ENCODE measurements at places on chromosomes 16 and 17. TPM values are rescaled to one million over a fixed set of nuclear protein-coding genes. Genes with fewer than 3 reads are reported as not detected.
A peak's percentile ranks its signal among the peaks of the same experiment; 100 is the strongest.

- DNase-seq, result no peak
These were observed 6.0 kb upstream of the GFAP start for GRCh38 chr17:44921122-44921882.

- DNase-seq, result no peak
These were observed 14.7 kb downstream of the NXN start for GRCh38 chr17:964876-965275.

- DNase-seq, result no peak
These were observed 642.7 kb downstream of the HS3ST4 start for GRCh38 chr16:26334218-26335111.

- DNase-seq, result no peak
These were observed 371.5 kb downstream of the SEC14L1 start for GRCh38 chr17:77512062-77512946.

GRCh38 chr16:19196871-19197270 is 28.8 kb downstream of the SYT17 start:
- no peak for DNase-seq

DNA sequence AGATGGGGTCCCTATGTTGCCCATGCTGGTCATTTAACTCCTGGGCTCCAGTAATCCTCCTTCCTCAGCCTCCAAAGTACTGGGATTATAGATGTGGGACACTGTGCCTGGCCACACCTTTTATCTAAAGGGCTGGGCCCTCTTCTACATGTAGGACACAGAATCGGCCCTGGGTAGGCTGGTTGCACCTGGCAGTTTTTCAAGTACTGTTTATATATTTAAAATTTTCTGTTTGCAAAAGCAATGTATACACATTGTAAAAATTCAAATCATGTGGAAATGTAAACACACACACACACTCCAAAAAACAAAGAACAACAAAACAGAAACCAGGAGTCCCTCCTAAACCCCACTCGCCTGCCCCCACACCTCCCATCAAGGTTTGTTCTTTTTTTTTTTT is 28.1 kb upstream of the SIAH1 start:
- no peak for DNase-seq

GRCh38 chr17:52159246-52160135 is 977 bp upstream of the CA10 start:
- DNase-seq, result no peak

GRCh38 chr16:76732894-76733293 is 455.7 kb downstream of the CNTNAP4 start:
- no peak for DNase-seq

GRCh38 chr17:38748149-38748891 is at the start of gene PCGF2:
PCGF2 (minus strand) TSS chr17:38748336; CDS start chr17:38740402, 7,934 bp downstream.
- peak; percentile 66 for DNase-seq

DNA sequence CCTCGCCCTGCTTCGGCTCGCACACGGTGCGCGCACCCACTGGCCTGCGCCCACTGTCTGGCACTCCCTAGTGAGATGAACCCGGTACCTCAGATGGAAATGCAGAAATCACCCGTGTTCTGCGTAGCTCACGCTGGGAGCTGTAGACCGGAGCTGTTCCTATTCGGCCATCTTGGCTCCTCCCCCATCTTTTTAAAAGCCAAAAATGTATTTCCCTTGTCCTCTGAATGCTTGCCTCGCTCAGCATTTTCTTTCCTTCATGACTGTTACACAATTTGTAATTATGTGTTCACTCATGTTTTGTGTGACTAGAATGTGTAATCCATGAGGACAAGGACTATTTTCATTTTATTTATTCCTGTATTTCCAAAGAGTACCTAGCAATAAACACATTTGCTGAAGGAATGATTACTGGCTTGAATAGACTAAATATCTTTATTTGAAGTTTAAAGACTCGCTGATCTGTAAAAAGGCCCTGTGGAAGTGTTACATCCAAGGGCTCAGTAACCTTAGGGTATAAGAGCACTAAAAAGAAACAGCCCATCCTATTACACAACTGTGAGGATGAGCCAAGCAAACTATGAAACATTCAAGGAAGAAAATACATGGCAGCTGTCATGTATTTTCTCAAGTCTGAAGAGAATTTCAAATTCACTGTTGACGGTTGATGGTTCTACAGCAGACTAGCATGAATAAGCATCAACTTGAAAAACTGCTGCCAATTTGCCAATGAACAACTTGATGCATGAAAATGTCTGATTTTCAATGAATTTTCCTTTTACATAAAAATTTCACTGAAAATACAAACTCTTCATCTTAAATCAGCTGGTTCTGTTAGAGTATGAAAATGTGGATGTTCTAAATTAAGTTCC is 192.6 kb downstream of the MYO1D start:
- no peak for DNase-seq

DNA sequence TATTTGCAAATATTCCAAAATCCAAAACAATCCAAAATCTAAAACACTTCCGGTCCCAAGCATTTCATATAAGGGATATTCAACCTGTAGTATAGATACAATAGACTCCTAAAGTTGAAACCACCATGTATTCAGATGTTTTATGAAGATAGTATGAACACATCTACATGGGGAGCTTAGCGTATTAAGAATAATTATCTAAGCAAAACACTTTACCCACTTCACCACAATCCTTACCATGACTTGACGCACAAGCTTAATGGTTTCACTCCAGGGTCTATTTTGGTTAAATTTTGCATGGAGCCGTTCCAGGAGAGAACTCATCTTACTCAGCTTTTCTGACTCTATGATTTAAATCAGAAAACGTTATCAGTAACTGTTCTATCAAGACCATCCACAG is 3.5 kb downstream of the MED1 start:
- DNase-seq, result no peak

DNA sequence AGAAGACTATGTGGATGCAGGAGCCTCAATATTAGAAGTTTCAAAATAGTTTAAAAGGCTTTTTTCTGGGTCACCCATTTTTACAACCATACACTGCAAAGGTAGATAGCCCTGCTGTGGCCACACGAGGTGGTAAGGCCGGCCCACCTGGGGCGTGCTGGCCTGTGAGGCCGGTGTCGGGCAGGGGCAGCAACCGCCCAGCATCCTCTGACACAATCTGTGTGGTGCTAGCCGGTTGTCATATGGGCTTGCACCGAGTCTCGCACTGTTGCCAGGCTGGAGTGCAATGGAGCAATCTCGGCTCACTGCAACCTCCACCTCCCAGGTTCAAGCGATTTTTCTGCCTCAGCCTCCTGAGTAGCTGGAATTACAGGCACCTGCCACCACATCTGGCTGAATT is 44.0 kb downstream of the CFAP20 start:
- DNase-seq, result no peak

GRCh38 chr17:64250233-64250835 is 12.7 kb downstream of the TEX2 start:
- DNase-seq, result no peak

DNA sequence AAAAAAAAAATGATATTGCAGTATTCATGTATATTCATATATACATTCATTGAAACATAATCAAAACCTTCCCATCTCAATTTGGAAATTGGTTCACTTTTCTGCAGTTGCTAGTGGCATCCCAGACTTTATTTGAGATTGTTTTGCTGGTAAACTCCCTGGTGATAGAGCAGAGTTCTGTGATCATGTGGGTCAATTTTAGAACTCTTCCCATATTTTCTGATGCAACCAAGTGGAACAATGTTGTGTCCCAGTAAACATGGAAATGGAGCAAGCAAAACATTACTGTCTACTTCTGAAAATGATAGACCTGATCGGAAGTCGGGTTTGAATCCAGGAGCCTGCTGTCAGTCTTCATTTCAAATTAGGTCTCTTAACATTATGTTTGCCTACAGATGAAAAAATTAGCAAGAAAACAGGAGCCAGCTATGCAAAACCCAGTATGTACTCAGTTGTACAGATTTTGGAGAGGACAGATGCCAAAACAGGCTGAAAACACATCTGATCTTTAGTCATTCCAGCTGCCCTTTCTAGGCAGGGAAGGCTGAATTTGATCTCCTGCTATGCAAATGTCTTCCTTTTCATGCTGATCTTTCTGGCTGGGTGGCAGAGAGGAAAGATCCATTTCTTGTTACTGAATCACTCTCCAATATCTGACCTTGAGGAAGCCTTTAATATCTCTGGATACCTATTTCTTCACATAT is 786.6 kb upstream of the SOX9 start:
- DNase-seq, result no peak

DNA sequence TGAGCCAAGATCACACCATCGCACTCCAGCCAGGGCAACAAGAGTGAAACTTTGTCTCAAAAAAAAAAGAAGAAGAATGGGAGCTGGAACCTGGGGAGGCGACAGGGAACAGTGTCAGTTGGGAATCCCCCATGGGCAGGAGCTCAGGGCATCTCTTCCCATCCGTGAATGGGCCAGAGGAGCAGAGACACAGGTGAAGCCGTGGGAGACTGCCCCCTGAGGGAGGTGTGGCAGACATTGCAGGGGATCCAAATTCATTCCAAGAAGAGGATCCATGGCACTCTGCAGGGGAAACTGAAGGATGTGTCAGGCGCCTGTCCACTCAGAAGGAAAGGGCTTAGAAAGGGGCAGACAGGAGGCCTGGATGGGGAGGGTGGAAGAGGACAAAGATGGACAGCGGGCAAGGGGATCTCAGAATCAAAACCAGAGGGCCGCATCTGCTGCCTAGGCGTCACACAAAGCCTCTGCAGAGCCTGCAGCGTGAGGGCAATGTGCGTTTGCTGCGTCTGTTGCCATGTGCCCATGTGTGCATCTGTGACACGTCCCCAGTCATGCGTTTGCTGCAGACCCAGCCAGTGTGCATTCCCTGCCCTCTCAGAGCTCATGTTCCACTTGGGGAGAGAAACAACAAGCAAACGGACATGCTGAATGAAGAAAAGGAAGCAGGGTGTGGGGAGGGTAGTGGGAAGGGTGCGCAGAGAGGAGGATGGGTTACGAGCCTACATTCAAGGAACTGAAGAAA is 30.6 kb upstream of the TNRC6C start:
- DNase-seq, result no peak

DNA sequence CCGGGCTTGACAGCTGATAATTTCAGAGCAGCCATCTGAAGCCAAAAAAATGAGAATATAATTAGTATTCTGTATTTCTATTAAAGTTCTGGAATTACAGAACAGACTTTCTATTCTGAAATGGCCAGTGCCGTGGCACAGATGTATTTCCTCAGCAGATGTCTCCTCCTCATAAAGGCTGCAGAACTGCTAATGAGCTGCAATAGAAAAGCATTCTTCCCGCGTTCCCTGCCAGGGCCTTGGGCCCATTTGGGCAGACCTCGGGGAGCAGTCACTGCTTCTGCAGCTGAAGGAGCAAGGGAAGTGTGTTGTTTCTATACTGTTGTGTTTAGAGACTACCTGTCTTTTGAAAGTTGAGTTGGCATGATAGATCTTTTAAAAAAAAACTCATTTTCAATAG is 152.6 kb upstream of the CACNG5 start:
- no peak for DNase-seq

DNA sequence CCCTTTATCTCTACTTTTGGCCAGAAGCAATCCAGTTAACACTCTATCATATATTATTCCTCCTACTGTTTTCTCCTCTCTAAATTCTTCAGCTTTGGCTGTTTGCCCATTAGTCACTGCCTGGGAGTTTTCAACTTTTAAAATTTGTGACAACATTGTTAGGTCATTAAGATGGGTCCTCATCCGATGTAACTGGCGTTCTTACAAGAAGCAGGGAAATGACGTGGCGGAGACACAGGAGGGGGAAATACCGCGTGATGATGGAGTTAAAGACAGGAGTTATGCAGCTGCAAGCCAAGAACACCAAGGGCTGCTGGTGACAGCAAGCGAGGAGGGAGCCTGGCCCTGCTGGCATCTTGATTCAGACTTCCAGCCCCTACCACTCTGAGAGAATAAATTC is 34.8 kb upstream of the CPHXL start:
- DNase-seq, result peak; percentile 65

Gene MYADML2
- total RNA-seq, result not detected

Gene CFAP52
- not detected for total RNA-seq

Gene RAB11FIP4
- 15.0 TPM for total RNA-seq

Gene SULT1A2
- 3.0 TPM for total RNA-seq

Gene KRTAP3-1
- total RNA-seq, result not detected

Gene GPR179
- total RNA-seq, result 1.1 TPM

Gene CLEC18A
- total RNA-seq, result 0.19 TPM

Data from OCI-LY7 (cell line).